ENCODE measurements at places on chromosomes 5 and 9. TPM values are rescaled to one million over a fixed set of nuclear protein-coding genes. Genes with fewer than 3 reads are reported as not detected.
A peak's percentile ranks its signal among the peaks of the same experiment; 100 is the strongest.

GRCh38 chr5:107257885-107258520, 412.7 kb downstream of the EFNA5 start:
- DNase-seq, result no peak

DNA sequence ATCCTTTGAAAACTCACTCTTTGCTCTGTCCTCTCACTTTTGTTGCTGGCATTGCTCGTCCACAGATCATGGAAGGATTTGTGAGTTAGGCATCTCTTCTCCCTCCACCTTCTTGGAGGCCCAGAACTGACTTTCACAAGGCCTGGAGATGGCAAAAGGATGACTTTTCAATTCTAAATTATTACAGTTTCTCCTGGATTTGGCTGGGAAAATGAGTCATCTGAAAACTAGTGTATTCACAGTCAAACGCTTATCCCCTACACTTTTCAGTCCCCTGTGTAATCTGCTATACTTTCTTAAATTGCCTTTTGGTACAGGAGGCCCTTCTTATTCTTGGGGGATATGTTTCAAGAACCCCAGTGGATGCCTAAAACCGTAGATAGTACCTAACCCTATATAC, 35.6 kb downstream of the ADRA1B start:
- DNase-seq, result no peak

DNA sequence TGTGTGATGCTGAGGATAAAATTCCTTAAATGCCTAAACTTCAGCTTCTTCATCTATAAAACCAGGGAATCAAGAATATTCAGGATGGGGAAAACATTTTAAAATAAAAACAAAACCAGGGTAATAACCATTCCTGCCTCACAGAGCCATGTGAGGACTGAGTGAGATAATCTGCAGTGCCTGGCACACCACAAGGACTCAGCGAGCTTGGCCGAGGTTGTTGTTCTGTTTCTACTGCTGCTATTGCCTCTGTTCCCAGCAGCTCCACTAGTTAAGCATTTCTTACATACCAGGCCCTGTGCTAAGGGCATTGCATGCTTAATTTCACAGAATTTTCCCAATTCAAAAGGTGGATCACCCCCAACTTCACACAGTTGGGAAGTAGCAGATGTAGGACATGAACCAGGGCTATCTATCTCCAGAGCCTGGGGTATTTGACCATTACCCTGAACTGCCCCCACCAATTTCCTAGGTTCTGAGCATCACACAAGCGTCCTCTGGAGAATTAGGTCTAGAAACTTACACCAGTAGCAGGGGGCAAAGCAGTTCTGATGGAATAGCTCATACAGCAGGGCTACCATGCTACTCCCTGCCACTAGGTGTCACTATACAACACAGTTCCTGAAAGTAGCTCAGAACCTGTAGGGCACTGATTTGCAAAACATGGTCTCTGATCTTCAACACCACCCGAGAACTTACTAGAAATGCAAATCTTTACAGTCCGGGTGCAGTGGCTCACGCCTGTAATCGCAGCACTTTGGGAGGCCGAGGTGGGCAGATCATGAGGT, 74.3 kb downstream of the LRSAM1 start:
- no peak for DNase-seq

GRCh38 chr5:169880012-169880663, 100.2 kb downstream of the INSYN2B start:
- no peak for DNase-seq

DNA sequence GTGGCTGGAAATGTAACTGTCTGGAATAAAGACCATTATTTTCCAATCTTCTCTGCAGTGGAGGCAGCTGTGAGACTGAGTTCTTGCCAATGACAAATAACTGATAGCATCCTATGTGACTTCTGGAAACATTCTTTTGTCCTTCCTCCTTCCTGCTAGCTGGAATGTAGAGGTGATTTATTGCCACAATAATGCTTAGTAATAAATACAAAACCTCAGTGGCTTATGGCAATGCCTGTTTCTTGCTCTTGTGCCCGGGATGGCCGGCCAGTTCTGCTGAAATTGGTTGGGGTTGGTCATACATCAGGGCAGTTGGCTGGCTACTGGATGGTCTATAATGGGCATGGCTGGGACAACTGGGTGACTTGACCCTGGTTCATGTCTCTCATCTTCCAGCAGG, 12.2 kb upstream of the TEX48 start:
- DNase-seq, result no peak

DNA sequence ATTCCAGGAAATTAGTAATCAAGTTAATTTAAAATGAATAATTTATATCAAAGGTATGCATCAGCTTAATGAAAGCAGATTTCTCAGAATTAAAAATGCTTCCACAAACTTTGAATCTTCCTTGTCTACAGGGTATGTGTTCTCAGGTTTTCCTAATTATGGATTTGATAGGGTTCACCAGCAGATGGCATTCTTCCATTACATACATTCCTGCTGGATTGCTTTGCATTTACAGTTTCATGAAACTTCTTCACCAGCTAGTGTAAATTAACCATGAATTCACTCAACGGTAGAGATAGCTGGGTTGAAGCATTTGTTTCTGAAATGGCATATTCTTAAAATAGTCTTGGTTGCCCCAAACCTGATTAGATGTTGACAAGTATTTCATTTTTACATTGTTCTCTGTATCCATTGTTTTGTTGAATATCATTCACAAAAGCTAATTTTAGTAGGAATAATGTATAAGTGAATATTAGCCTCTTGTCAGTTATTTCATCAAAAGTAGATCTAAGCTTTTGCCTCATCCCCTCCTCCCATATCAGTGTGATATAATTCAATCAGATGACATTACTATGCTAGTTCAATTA, 68.7 kb upstream of the WDR41 start:
- DNase-seq, result no peak

- DNase-seq, result no peak
Observed at GRCh38 chr9:129263836-129264235, 85.8 kb upstream of the IER5L start.

DNA sequence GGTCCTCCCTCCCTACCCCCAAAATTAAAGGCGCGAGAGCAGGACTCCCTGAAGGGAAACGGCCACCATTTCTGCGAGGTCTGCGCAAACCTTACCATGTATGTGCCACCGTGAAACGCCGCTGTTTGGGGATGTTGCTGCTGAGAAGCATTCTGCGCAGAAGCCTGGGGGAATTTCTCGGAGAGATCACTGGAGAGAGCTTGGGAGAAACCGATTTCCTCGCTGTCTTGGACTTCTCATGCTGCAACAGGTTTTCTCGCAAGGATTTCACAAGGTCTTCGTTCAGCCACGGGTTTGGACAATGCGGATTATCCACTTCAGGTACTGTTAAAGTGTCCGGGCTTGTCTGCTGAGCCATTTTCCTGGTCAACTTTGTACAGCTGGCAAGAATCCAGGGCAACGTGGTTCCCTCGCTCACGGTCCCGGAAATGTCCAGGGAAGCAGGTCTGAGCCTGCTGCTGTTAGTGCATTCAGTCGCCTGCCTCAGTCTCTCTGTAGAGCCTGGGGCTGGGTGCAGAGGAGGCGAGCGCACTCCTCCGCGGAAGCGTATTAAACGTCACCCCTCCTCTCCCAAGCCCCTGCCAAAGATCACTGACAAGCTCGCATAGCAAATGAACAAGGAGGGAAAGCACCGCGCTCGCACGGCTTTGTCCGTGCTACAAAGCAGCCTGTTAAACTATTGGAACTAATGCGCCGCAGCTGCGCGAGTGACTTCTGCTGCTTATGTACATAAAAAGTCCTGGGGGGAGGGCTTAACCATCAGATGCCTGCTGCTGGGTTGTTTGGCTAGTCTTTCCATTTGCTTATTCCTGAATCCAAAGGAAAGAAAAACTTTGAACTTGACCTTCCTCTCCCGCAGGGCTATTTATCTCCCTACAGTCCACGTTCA, 125.1 kb downstream of the PDE4D start:
- no peak for DNase-seq

GRCh38 chr5:95730730-95731570, at the start of gene RHOBTB3:
TSS of gene RHOBTB3 (plus strand) at chr5:95731336. CDS start at chr5:95731683, 347 bp downstream.
- peak; percentile 87 for DNase-seq

DNA sequence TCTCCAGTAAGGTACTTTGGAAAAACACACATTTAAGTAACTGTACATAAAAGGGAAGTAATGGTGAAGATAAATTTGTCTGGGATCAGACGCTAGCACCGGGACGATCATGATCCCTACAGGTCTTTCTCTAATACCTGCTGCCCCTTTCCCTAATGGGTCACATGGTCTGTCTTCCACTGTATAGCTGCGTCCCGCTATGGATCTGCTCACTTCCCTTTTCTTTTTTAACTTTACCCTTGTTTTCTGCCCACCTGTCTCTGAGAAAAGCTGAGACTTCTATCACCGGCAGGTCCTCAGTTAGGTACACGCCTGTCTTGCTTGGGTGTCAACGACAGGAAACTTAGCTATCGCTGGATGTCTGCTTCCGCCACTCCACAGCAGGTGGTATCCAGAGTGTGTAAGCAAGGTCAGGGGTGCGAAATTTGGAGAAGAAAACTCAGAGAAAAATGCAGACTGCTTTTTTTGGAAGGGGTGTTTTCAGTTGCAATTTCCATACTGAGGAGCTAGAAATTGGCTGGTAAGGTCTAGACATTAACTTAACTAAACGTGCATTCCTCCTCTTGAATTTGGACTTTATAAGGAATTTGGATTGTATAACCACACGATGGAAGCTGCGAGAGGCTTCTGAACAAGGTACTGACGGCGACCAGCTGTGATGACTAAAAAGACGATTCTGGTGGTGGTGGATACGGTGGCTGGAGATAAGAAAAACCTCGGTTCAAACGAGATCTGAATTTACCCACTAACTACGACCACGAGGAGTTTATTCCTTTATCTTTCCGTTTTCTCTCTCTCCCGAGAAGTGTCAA, 1.1 kb upstream of the ICE1 start:
- DNase-seq, result no peak

DNA sequence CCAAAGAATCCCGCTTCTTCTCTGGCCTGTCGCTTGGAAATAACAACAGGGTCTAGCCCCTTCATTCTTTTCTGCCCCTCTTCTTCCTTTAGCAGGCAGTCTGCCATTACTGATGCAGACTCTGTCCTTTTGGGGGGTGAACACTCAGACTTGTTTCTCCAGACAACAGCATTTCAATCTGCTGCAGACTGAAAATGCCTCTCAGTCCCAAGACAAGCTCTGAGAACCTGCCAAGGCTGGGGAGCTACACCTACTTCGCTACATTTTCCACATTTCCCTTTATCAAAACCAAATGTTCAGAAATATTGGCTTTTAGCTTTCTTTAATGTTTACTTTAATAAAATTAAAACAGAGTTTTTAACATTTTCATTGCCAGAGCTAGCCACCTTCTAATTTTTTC, 152.4 kb downstream of the MPDZ start:
- no peak for DNase-seq

GRCh38 chr9:94140791-94141790, 56.8 kb downstream of the PTPDC1 start:
- DNase-seq, result no peak

GRCh38 chr5:175664723-175665122, 6.9 kb downstream of the HRH2 start:
- DNase-seq, result no peak

GRCh38 chr5:39192450-39193160, 26.8 kb downstream of the FYB1 start:
- DNase-seq, result no peak

- DNase-seq, result no peak
Observed at GRCh38 chr5:122362361-122362760, 50.3 kb downstream of the SNCAIP start.

DNA sequence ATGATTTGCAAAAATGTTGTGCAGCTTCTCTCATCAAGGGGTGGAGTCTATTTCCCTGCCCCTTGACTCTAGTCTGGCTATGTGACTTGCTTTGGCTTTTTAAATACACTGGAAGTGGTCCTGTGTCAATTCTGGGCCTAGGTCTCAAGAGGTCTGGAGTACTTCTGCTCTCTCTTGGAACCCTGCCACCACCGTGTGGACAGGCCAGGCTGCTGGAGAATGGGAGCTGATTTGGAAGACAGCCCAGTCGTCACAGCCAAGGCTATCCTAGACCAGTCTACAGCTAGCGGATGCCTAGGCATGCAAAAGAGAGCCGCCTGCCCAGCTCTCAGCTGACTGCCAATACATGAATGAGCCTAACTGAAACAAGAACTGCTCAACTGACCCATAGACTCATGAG, 56.7 kb upstream of the CLINT1 start:
- DNase-seq, result peak; percentile 64

DNA sequence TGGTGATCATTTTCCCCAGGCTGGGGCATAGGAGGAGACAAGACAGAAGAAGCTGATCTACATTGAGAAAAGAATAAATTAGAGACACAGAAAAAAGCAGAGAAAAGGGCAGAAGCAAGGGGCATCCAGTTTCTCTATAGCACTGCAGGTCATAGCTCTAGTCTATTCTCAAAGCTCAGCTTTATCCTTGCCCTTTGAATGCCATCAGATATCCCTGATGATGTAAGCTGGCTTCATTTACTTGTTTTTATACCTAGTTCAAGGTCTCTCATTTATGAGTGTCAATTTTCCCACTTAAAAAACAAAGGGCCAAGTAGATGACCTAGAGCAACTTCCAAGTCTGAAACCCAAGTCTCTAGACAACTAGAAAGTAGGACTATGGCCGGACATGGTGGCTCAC, 32.7 kb downstream of the FBXO10 start:
- DNase-seq, result no peak

- DNase-seq, result no peak
Observed at GRCh38 chr5:65440456-65440855, 41.3 kb downstream of the ADAMTS6 start.

DNA sequence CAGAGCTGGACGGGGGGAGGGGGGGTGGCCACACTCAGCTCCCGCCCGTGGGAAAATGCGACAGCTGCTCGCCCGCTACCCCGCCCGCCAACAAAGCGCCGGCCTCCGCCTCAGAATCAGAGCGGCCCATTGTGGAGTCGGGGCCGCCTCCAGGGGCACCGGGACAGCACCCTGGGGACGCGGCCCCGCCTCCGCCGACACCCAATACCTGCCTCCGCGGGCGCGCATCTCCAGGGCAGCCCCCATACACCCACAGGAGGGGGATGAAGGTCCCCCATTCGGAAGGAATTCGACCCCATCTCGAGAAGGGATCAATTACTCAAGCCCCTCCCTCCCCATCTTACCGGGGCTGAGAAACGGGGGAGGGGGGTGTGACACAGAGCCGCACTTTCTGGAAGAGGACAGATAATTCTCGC, 1.3 kb downstream of the NOTCH1 start:
- peak; percentile 65 for DNase-seq

DNA sequence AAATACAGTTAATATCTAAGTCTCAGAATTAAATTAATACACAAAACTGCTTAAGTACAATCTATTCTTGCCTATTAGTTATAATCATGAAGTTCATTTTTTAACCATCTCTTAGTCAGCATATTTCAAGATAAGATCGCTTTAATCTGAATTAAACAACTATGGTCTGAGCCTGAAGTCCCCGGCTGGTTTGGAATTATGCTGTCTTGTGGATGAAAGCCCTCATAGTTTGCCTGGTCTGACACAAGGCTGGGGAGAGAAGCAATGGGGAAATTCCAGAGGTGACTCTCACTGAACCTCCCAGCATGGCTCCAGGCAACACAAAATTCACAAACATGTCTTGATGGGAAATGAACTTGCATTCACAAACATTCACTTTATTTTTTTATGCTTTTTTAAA, 28.0 kb upstream of the GRAMD2B start:
- DNase-seq, result no peak

GRCh38 chr5:80387063-80387768, 20.6 kb upstream of the ZFYVE16 start:
- no peak for DNase-seq

Gene HTR4
- total RNA-seq, result 0.16 TPM

Gene ITGA1
- total RNA-seq, result 7.2 TPM

Gene GBGT1
- total RNA-seq, result 8.1 TPM

Gene TSSK1B
- 0.16 TPM for total RNA-seq

Gene GMCL2
- not detected for total RNA-seq

Gene SPATA31A3
- not detected for total RNA-seq

Gene PCDHB15
- 22.1 TPM for total RNA-seq

Gene CCDC152
- total RNA-seq, result 12.9 TPM

Gene CDC20B
- 0.78 TPM for total RNA-seq

Gene ACTBL2
- total RNA-seq, result not detected
